Non-pigmented ciliary epithelial cell (primary cell): ENCODE measurements at places on chromosomes 2 and 18.
A peak's percentile ranks its signal among the peaks of the same experiment; 100 is the strongest.

DNA sequence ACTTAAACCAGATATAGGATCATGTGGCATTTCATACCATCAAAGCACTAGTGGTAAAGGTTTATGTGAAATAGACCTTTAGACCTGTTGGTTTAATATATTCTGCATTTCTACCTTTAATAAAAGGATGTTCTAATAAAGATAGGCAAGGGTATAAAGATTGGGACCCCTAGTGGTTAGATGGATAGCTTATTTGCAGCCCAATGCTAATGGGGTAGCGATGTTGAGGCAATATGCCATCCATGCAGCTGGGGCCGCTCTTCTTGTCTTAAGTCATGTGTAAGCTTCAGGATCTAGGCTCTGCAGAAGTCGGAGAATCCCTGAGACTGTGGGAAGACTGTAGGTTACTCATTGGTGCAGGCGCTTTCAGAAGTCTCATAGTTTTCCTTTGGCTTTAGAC, 114.9 kb downstream of the ICOS start:
- no peak for DNase-seq

GRCh38 chr2:237126519-237127174, 41.0 kb downstream of the COPS8 start:
- DNase-seq: no peak

- no peak for DNase-seq
Measured at GRCh38 chr2:55961318-55961911, 37.8 kb upstream of the EFEMP1 start.

DNA sequence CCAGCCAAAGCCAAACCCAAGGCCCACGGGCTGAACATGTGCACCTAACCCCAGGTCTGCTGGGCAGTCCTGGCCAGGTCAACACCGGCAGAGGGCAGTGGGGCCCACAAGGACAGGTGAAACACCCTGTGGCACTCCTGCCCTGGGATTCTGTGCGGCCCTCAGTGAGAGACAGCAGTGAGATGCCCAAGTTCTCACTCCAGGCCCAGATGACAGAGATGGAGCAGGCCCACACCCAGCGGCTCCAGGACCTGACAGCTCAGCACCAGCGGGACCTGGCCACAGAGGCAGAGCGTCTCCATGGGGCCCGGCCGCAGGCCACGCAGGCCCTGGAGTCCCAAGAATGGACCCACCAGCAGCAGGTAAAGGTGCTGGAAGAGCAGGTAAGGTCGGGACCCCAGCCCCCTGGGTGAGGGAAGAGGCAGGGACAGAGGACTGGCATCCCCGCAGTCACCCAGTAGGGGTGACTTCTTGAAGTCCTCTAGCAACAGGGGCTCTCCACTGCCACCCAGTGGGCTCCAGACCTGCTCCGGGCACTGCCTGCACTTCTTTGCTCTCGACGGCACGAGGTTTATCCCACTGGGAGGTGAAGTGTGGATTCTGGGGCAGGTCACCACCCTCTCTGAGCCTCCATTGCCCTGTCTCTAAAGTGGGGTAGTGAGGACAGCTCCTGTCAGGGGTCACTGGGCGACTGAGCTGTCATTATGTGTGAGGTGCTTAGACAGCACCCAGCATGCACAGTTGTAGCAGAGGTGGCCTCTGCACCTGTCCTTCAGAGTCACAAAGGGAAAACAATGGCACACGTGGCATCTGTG, 8.8 kb upstream of the SNED1 start:
- DNase-seq: no peak

DNA sequence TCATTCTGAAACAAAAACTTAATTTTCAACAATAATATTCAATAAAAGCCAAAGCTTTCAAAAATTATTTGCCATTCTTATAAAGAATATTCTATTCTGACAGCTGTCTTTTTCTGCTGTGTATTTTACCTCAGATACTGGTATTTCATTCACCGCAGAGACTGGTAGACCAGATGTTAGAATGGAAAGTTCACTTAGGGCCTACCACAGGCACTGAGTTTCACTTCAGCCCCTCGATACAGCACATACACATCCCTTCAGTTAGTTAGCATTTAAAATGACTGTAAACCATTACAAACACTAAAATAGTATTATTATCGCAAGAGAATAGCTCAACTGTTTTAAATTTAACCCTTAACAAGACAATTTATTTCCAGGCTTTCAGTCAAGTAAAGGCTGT, 24.2 kb upstream of the GATA6 start:
- DNase-seq: no peak

- DNase-seq: no peak
Measured at GRCh38 chr18:13440277-13441248, 222.0 kb downstream of the LDLRAD4 start.

GRCh38 chr2:96918754-96919550, 49.1 kb upstream of the SEMA4C start:
- no peak for DNase-seq

DNA sequence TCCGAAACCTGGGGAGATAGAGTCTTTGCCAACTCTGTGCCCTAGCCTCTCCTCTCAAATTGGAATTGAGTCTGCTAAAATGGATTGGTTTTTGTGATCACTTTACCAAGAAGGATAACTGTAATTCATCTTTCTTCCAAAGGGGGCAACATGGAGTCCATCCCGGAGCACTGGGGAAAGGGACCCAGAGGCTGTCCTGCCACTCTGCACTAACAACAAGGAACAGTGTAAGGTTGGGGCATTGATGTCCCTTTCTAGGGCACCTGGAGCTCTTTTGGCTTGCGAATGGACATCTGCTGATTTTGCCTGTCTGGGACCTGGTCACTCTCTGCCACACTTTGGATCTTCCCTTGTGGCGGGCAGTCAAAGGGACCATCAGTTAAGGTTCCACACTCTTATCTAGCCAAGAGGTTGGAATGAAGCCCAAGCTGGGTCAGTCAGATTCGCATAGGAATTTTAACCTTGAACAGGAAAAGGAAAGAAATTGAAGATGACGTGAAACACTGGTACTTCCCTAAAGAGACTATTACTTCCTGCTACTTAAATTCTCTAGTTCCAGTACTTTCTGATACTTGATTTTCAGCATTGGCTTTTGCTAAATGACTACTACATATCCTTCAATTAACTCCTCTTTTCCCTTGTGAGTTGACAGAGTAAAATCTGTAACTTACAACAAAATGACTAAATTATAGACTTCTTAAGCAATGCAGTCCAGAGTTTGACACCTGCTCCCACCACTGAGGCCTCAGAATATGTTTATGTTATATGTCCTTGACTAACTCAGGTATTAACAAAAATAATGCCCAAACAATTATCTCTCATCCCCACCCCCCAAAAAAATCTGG, 64.7 kb upstream of the KLF7 start:
- no peak for DNase-seq

GRCh38 chr2:61620244-61621159, 82.3 kb upstream of the XPO1 start:
- DNase-seq: peak; percentile 80

DNA sequence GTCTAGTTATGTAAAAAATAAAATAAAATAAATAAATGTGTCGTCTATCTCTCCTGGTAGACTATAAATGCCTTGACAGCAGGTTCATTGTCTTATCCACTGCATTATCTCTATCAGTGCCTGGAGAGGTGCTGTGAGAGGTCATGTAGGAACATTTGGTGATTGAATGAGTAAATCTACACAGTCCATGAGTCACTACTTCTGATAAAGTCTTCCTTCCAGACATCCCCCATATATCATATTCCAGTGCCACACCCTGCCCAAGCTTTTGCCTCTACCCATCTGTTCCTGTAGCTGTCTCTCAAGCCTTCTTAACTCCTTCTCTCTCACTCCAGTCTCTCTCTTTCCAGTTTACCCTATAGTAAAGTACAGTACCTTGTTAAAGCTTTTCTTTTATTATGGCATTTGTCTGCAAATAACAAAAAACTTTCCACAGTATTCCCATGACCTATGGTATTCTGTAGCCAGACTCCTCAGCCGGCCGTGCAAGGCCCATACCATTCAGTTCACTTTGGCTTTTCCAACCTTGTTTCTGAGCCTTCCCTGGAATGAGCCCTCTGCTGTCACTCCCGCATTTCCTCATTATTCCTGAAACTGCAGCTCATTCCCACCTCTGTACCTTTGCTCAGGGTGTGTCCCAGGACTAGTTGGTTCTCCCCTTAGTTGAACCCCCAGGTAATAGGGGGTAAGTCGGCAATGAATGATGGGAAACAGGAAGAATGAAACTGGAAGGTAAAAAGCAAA, 37.5 kb downstream of the ANXA4 start:
- DNase-seq: no peak

DNA sequence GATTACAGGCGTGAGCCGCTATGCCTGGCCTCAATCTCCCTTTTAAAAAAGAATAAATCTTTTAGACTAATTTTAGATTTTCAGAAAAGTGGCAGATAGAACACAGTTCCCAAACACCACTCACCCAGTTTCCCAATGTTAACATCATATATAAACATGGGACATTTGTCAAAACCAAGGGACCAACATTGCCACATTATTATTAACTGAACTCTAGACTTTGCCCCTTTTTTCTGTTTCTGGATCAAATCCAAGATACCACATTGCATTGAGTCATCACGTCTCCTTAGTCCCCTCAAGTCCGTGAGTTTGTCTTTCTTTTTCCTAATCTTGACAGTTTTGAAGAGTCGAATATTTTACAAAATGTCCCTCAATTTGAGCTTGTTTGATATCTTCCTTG, 2.4 kb downstream of the C2orf42 start:
- no peak for DNase-seq

- DNase-seq: no peak
Measured at GRCh38 chr2:28681606-28682005, 70.0 kb upstream of the PPP1CB start.

DNA sequence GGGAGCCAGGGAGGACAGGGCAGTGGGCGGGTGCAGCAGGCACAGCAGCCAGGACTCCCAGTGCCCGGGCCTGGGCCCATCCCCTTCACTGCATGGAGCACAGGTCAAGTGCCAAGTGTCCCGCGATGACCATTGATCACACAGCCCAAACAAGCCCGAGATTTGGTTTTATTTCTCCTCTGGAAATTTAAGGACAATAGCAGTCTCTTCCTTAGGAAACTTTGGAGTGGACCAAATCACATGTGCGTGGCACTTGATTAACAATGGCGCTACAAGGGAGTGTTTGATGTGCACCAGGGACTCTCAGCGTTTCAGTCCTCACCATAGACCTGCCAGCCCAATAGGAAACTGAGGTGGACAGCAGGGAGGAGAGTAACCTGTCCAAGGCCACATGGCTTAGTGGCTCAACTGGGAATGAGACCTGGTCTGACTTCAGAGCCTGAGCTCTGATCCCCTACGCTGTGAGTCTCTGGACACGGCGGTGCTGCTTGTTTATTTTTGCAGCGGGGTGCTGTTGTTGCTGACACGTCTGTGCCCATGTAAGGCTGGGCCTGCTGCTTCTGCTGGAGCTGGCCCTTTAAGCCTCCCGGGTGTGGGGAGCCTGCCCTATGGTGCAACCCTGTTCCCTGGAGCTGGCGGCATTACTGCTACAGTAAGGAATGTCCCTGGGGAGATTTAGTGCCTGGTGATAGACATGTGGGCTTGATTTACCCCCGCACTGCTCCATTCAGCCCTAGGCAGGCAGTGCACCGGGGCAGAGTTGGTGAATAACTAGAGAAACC, 194.2 kb downstream of the INHBB start:
- peak; percentile 76 for DNase-seq

GRCh38 chr2:212540341-212540740, 1.7 kb upstream of the ERBB4 start:
- no peak for DNase-seq

DNA sequence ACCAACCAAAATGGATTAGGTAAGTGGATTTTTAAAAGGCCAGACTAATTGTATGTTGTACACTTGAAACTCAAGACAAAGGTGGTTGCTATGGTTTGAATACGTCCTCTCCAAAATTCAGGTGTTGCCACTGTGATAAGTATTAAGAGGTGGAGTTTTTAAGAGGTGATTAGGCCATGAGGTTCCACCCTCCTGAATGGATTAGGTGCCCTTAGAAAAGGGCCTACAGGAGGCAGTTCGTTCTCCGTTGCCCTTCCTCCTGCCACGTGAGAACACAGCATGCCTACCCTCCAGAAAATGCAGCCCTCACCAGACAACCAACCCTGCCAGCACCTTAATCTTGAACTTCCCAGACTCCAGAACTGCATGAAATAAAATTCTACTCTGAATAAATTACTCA, 51.2 kb downstream of the CHMP3 start:
- DNase-seq: no peak

DNA sequence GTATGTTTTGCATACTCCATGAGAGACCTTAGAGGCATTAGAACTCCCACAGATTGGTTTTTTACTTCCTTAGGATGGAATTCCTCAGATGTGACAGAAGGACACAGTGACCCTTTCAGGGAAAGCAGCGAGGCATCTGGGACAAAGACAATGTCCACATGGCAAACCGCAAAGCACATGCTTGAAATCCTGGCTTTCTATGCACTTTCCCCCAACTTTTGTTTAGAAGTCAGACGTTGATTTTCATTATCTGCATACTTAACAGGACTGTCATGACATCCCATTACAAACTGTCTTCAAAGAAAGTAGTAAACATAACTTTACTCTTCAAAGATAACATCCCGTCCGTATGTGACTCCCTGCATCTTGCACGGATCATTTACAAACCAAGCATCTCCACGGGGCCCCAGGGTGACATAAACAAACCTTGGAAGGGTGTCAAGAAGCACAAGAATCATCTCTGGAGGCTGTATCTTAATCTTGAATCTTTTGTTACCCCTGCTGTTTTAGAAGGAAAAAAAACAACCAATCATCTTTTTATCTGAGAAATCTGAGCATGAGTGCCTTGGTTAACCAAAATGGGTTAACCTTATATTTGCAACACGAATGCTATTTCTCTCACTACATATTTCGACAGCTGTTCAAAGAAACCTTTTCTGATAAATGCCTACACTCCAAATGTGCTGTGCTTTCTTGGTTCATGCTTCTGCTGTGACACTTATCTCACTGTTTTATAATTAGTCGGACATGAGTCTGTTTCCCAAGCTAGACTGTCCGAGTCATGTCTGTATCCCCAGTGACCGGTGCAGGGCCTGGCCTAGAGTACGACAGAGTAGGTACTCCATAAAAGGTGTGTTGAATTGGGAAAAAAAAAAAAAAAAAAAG, 90.8 kb downstream of the CCBE1 start:
- peak; percentile 27 for DNase-seq

GRCh38 chr18:79782566-79783308, 15.0 kb upstream of the KCNG2 start:
- DNase-seq: no peak

GRCh38 chr18:31500051-31500688, 2.2 kb downstream of the DSG2 start:
- DNase-seq: no peak

DNA sequence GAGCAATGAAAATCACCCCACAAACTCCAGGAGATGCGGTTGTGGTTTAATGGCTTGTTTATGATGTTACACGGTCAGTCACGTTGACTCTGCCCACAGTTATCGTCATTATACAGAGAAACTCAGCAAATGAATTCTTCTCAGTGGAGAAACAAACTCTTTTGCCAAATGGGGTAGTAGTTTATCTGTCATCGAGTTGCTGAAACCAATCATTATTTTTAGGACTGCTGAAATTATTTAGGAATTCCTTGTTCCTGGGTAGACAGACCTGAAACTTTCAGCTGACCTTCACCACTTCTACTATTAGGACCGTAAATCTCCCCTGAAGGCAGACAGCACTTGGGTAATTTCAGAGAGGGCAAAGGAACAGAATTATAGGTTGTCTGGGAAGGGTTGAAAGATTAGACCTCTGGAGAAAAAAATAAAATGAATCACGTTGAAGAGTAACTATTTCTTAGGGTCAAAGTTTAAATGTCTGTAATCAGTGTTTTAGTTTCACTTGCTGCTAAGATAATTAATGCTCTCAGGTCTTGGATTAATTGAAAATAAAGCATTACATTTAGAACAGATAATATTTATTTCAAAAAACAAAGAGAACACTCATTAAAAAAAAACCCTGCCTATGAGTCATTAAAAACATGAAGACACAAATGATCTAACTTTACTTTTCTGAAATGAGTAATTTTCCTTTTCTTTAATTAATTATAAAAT, 52.1 kb upstream of the LYPD6 start:
- DNase-seq: no peak
